Motor neuron (in vitro differentiated cells): ENCODE measurements at places on chromosomes 3 and 15. TPM values are rescaled to one million over a fixed set of nuclear protein-coding genes. Genes with fewer than 3 reads are reported as not detected.

DNA sequence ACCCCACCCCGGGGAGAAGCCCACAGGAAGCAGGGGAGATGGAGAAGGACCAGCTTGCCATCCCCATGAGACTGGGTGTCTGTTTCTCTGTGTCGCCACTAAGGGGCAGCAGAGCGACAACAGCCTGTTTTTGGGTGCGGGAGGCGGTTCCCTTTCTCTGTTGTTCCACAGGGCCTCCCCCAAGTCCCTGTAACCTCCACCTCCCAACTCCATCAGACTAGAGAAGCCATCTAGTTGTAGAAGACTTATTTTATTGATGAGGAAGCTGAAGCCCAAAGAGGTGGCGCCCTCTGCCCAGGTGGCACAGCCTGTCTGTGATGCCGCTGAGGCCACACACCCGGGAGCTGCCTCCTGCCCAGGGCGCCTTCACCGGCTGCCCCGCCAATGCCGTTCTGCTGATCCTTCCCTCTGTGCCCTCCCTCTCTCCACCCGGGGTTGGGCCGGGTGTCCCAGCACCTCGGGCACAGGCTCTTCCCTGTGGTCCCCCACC lies 3.9 kb upstream of the CCDC9B start:
- peak; percentile 50 for ATAC-seq

GRCh38 chr3:69791106-69791505 lies 51.8 kb downstream of the MITF start:
- no peak for ATAC-seq

DNA sequence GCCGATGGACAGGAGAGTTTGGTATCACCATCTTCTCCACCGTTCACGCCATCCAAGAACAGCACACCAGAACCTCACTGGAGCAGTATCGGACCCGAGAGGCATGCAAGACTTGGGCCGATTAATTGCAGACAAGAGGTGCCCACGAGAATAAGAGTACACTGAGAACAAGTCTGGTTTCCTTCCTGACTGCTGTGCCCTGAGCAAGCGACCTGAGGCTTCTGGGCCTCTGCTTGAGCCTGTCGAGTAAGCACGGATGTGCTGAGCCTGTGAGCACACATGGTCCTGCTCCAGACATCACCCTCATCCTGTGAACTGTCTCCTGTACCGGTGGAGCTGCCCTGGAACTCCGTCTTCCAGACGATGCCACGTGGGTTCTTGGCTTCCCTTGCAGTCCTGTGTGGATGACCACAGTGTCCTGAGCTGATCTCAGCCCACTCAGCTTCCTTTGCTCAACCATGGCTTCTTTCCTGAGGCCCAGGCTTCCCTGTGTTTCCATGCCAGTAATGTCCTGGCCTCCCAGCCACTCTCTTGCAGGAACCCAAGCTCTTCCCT lies 34.3 kb upstream of the SNRPA1 start:
- no peak for ATAC-seq

- ATAC-seq, result no peak
These were observed 177.0 kb upstream of the TBL1XR1 start for GRCh38 chr3:177374323-177374722.

GRCh38 chr15:41908736-41909461 lies 15.0 kb upstream of the SPTBN5 start:
- no peak for ATAC-seq

- ATAC-seq, result no peak
These were observed 421.8 kb downstream of the NLGN1 start for GRCh38 chr3:173819368-173819767.

DNA sequence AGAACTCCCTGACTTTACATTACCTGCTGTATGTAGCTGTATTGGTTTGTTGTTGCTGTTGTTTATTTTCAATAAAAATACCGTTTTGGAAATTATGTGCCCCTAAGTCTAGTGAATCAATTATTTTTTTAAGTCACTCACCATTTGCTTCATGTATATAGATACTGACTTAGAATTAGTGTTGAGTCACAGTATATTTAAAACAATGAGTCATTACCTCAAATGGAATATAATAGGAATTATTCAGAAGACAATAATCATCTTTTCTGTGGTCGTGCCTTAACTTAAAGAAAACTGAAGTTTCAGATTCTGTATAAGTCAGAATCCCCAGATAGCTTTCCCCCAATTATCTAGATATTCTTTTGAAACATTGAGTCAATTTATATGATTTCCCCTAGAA lies 21.0 kb upstream of the ALDH1A2 start:
- ATAC-seq, result no peak

- ATAC-seq, result no peak
These were observed 9.4 kb upstream of the EID1 start for GRCh38 chr15:48868536-48868935.

DNA sequence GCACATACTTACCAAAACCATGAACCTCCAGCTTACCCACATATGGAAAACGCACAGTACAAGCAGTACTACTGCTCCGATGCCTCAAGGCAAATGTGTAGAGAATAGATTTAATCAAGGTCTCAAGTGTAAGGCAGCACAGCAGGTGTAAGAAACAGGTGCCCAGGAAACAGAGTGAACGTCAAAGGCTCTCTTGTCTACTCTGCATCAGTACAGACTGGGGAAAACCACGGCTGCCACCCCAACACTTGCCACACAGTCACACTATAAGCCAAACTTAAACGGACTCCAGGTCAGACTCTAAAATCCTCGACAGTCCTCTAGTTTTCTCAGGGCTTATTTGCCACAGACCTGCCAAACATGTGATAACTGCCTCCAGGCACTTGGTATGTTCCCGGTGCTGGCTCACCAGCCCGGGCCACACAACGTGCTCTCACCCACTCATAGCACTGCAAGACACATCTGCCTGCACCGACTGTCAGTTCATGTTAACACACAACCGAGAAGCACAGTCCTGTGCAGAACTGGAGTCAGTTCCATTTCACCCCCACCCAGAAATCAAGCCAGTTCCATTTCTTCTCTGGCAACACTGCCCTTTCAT lies 30.6 kb downstream of the ABCC5 start:
- no peak for ATAC-seq

DNA sequence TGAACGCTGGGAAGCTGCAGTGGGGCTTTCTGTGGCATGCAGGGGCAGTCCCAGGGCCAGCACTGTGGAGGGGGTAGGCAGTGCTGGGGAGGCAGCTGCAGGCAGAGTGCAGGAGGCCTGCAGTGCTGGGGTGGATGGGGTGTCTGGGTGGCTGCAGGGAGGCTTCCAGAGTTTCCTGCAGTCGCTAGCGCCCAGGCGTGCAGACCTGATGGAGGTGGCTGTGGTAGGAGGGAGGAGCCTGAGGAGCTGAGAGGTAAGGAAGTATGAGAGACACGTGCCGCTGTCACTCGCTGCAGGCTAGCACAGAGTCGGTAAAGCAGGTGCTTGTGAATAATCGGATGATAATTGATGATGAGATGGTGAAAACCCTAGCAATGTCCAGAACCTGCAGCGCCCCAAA lies 16.3 kb downstream of the SYNM start:
- no peak for ATAC-seq

- peak; percentile 58 for ATAC-seq
These were observed 611 bp upstream of the BNIP2 start for GRCh38 chr15:59689626-59690236.

DNA sequence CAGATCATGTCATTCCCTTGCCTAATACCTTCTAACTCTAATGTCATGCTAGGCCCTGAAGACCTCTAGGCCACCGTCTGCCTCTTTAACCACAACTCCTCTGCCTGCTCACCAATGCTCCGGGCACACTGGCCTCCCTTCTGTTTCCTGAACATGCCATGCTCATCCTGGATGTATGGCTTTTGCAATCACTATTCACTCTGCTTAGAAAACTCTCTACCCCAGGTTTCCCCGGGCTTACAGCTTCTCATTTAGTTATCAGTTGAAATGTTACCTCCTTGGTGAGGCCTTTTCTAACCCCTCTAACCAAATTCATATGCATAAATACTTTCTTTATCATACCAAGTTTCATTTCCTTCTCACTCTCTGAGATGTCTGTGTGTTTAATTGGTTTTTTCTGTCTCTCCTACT lies 727.8 kb upstream of the CFAP20DC start:
- no peak for ATAC-seq

- no peak for ATAC-seq
These were observed 10.9 kb upstream of the TMEM158 start for GRCh38 chr3:45236964-45237363.

DNA sequence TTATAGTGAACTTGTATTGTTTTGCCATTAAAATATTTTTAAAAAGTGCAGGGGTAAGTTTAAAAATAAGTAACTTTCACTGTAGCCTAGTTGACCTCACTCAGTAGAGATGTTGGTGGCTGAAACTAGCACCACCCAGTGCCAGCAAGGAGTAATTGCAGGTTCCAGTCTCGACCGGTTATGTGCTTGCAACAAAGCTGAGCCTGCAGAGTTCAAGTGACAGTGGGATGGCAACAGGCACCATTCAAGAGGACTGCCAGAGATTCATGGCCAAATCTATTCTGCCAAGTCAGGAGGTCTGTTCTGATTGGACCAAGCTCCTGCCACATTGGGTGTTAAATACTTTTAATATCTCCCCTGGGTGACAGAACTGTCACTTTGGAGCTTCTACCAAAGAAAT lies 2.7 kb downstream of the ADAMTS7 start:
- ATAC-seq, result no peak

- ATAC-seq, result no peak
These were observed 54.3 kb downstream of the GSK3B start for GRCh38 chr3:120039642-120040610.

GRCh38 chr3:19148768-19149091 lies 420 bp downstream of the KCNH8 start:
- no peak for ATAC-seq

- ATAC-seq, result no peak
These were observed 53.7 kb upstream of the MAGI1 start for GRCh38 chr3:66092175-66092995.

GRCh38 chr3:183845608-183846288 lies 20.4 kb upstream of the MAP6D1 start:
- ATAC-seq, result no peak

- no peak for ATAC-seq
These were observed 433 bp downstream of the FILIP1L start for GRCh38 chr3:100113723-100114412.

The BNIP2 gene
- total RNA-seq, result 44.4 and 45.0 TPM in 2 replicates

The SLC24A1 gene
- 12.3 and 13.7 TPM in 2 replicates for total RNA-seq

The RTP1 gene
- total RNA-seq, result 0.85 TPM in 1 of 2 replicates, not detected in the other

The PLA2G4D gene
- total RNA-seq, result 0.31 TPM in 1 of 2 replicates, not detected in the other

The P3H2 gene
- 0.84 TPM in 1 of 2 replicates, not detected in the other for total RNA-seq
